ENCODE measurements at places on chromosomes 6 and 20.

- ATAC-seq: peak; percentile 96
These were observed at the start of gene ATF6B for GRCh38 chr6:32127717-32128592. ATF6B (minus strand) TSS chr6:32128246; CDS start chr6:32128207, 39 bp downstream.

- no peak for ATAC-seq
These were observed 331.8 kb downstream of the EPHA7 start for GRCh38 chr6:93087606-93088005.

DNA sequence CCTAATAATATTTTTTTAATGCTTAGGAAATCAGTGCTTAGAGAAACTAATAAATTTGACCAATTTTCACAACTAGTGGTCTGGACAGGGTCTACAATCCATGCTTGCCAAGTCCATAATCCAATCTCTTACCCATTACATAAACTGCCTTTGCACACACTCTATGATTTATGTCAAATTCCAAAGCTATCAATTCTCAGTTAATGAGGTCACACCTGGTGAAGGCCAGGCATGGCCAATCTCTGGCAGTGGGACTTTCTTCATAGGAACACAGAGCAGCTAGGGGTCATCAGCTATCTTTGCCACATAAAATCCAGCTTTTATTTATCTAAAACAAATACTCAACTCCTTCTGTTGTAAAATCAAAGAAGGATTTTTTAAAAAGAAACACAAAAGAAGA lies 21.2 kb downstream of the PAK5 start:
- ATAC-seq: no peak

DNA sequence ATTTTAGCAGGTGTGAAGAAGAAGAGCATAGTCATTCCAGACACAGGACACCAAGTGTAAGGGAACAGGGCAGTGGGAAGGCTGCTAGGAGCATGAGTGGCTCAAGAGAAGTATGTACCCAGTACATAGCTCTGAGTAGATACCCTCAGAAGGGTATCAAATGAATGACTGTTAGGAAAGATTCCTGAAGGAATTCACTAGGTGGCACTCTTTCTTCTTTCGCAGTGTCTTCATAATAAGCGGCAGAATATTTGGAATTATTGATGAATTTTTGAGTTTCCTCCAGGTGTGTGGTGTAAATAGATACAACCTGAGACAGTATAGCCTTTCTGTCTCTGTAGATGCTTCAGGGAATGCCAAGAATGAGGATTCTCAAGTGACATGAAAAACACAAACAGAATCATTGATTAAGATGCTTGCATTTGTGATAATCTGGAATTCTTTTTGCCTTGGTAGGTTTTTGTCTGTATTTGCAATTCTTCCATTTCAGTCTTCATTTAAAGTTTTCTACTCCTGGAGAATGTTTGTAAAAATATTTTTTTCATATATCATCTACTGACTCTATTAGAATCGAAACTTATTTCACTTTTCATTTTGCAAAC lies 264.3 kb upstream of the RIMS1 start:
- no peak for ATAC-seq

- ATAC-seq: no peak
These were observed 182.1 kb downstream of the PREX1 start for GRCh38 chr20:48645666-48646065.

- no peak for ATAC-seq
These were observed 15.7 kb downstream of the GMDS start for GRCh38 chr6:2229742-2230141.

DNA sequence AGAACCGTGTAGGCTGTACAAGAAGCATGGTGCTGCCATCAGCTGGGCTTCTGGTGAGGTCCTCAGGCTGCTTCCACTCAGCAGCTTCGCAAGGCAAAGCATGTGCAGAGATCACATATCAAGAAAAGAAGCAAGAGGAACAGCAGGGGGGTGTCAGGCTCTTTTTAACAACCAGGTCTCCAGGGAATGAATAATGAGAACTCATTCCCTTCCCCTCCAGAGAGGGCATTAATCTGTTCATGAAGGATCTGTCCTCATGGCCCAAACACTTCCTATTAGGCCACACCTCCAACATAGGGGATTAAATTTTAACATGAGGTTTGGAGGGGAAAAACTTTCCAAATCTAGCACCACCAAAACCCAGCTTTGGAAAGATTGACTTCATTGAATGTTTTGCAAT lies 20.0 kb downstream of the GINM1 start:
- ATAC-seq: no peak

GRCh38 chr6:14066782-14067406 lies 50.7 kb upstream of the CD83 start:
- peak; percentile 51 for ATAC-seq

Measured in activated CD4-positive, CD25-positive, alpha-beta regulatory T cell treated with anti-CD3 and anti-CD28 coated beads, Interleukin-2, amount 50 U/mL, for 24 hours (primary cell).